Stimulated activated CD8-positive, alpha-beta memory T cell treated with anti-CD3 and anti-CD28 coated beads, Interleukin-4, amount 100 ng/mL, for 4 hours (primary cell): ENCODE measurements at places on chromosomes 6 and 20.
A peak's percentile ranks its signal among the peaks of the same experiment; 100 is the strongest.

- DNase-seq: no peak
Observed at GRCh38 chr6:105209950-105210706, 30.3 kb upstream of the POPDC3 start.

GRCh38 chr6:166989427-166990032 is 9.7 kb upstream of the CEP43 start:
- DNase-seq: peak; percentile 21

GRCh38 chr6:21748343-21749056 is 154.9 kb downstream of the SOX4 start:
- no peak for DNase-seq

- no peak for DNase-seq
Observed at GRCh38 chr6:136510782-136511181, 39.4 kb downstream of the MAP7 start.

DNA sequence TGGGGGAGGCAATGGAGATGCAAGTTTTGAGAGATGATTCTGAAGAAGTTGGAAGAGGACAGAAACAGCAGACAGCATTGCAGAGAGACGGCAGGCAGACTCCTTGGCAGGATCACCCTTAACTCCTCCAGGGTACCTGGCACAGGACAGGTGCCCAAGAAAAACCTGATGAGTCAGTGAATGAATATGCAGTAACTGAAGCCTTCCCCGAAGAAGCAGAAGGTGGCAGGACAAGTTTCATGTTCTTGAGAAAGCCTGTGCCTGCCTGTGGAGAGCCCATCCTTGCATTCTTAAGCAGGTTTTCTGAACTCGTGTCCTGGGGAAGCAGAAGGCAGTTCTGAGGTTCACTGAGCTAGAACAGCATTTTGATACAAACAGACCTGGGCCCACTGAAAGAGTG is 79.6 kb upstream of the SASH1 start:
- no peak for DNase-seq

- no peak for DNase-seq
Observed at GRCh38 chr20:19977373-19977770, 39.8 kb upstream of the NAA20 start.

GRCh38 chr6:109740787-109741186 is 49.7 kb downstream of the FIG4 start:
- DNase-seq: no peak

DNA sequence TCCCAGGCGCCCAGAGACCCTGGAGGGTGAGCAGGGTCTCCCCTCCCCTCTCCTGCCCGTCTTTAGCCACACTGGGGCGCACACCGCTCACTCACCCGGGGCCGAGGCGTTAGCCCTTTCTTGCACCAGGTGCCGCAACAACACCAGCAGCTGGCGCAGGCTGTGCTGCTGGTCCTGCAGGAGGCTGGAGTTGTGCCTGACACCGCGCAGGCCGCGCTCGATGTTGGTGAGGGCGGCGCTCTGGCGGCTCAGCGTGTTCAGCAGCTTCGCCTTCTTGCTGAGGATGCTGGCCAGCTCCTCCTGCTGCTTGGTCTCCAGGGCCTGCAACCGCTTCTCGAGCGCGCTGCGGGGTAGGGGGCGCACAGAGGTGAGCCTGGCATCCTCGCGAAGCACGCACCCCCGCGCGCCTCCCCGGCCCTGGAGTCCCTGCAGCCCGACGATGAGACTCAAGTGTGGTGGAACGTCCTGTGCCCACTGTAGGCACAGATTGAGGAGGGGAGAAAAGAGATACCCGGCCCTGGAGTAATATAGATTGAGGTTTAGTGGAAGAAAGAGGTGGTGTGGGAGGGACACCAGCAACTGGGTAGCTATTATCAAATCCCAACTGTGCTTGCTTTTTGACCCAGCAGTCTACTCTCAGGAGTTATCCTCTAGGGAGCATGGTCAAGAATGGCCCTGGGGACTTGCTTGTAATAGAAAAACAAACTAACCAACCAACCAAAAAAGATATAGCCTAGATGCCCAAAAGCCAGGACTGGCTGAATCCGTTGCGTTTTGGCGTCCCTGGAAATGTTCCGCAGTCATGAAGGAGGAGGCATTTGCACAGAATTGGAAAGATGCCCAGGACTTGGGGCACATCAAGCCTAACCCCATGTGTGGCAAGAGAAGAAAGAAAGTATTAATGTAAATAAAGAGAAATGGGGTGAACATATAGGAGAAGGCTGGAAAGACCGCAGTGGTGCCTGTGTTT is 30.9 kb downstream of the ANGPT4 start:
- no peak for DNase-seq

DNA sequence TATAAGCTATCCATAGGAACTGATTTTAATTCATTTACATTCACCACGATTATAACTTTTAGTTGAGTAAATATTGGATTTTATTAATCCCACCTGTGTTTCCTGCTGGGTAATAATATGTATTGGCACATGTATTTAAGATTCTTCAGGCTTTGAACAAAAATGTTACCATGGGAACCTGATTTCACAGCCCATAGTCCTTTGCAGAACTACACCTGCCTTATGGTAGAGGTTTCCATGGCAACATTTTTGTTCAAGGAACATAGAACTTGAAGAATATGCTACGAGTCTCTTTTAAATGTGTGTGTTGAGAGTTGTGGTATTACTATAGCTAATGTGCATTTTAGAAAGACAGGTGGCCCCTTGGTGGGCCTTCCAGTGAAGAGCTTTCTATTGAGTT is 317.4 kb downstream of the SAMD5 start:
- DNase-seq: no peak

DNA sequence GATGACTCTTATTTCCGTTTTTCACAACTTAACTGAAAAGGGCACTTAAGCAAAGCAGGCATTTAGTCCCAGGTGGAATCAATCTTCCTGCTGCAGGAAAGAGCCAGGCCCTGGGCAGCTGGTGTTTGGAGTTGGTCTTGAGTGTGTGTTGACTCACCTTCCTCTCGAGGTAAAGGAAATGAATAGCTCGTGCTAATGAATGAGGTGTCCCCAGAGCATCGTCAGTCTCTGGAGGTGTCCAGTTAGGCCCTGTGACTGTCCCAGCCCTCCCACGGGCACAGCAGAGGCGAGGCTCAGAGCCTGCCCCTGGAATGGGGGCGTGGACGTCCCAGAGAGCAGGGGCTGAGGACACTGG is 277.7 kb downstream of the NRN1 start:
- DNase-seq: no peak

- no peak for DNase-seq
Observed at GRCh38 chr20:50909413-50909812, 21.8 kb downstream of the ADNP start.

- no peak for DNase-seq
Observed at GRCh38 chr6:2919401-2919800, 16.3 kb upstream of the SERPINB9 start.

- DNase-seq: no peak
Observed at GRCh38 chr6:136866872-136867416, 44.6 kb downstream of the PEX7 start.

- DNase-seq: no peak
Observed at GRCh38 chr20:4881006-4881730, 120.1 kb downstream of the SLC23A2 start.

DNA sequence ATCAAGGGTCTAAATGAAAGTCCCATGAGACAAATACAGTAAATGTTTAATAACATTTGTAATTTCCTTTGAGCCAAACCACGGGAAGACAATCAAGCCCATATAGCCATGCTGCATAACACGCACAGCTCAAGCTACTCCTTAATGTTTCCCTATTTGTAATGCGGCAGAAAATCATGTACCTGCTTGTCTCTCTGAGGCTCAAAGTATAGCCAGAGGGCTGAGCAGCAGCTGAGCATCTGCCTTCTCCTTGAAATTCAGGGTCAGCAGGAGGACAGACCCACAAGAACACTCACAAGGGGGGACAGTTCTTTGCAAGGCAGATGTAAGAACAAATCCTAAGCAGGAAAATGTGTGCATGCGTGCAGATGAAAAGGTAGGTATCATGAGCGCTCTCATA is 45.8 kb upstream of the JARID2 start:
- DNase-seq: no peak
